ENCODE measurements at places on chromosomes 6 and 20.

GRCh38 chr6:166381733-166382499, 824 bp downstream of the MPC1 start:
- DNase-seq: peak; percentile 49

DNA sequence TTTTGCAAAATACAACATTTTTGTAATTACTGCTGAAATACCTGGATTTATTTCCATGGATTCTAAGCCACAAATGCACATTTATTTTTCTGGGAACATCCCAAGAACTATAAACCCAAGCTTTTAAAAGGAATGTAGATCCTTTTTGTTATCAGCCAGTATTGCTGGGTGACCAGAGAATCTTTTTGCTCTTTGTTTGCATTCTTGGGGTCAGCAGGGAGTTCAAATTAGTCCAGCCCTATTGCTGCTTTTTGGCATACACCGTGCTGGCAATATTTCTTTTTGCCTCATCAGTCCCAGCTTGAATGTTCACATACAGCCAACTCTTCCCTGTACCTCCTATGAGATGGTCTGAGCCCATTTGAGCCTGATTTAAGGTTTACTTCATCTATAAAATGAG, 155.2 kb upstream of the CNR1 start:
- no peak for DNase-seq

DNA sequence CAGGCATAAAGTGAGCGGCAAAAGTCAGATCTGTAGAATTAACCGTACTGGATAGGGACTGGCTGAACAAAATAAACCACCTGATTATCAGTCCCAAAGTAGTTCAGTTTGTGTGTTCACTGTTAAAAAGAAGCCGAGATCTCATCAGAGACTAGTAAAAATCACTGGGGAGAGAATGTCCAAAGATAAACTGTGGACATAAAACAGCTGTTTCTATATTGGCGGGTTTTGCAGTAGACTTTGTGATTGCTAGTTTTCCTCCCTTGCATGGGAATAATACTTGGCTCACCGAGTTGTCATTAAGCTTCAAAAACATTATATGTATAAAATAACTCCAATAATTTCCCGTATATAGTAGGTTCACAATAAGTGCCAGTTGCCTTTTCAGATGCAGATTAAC, 114.2 kb upstream of the ID4 start:
- DNase-seq: no peak

- DNase-seq: no peak
These were observed 172.9 kb upstream of the UST start for GRCh38 chr6:148573922-148574321.

- DNase-seq: peak; percentile 42
These were observed 25.5 kb upstream of the KCNK16 start for GRCh38 chr6:39347906-39348585.

- DNase-seq: no peak
These were observed 178.4 kb downstream of the FARS2 start for GRCh38 chr6:5439749-5440148.

DNA sequence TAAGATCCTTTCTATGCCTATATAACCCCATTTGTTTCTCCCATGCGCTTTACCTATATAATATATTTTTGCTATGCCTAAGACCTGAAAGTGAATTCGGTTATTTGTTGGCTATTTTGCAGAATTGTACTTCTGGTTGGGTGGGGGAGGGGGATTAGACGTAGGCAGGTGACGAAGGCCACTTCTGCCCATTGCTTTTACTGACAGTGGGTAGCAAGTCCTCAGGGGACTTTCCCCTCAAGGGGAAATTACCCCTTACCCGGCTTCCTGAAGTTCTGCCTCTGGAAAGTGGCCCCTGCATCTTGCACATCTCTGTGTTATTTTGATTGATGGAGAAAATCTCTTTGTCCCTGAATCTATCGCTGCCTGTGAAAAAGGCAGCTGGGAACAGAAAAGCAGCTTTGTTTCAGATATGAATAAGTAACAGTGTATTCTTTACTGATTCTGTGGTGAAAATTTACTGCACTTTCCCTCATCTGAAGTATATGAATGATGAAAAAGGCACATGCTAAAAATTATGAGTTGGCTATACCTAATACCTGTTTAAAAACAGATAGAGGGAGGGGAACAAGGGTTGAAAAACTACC, 133.9 kb downstream of the UTRN start:
- no peak for DNase-seq

GRCh38 chr20:36399147-36399968, 93.2 kb downstream of the DLGAP4 start:
- no peak for DNase-seq

DNA sequence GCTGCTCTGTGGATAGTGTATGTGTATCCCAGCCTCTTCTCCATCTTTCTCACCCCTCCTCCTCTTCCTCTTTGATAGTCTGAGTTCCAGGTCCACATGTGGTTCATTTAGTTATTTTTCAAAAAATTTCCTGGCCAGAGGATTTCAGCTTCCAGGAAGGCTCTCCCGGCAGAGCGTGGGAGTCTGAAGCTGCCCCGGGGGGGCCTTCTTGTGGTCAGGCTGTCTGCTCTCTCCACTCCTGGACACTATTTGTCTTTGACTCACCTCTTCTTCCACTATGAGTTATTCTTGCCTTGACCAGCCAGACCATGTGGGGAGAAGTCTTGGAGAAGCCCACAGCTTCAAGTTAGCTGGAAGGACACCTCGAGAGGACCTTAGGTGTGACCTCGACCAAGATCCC, 258.8 kb downstream of the CDC5L start:
- no peak for DNase-seq

- no peak for DNase-seq
These were observed 60.1 kb downstream of the DAAM2 start for GRCh38 chr6:39852324-39852723.

- DNase-seq: no peak
These were observed 170.0 kb upstream of the OLIG3 start for GRCh38 chr6:137664183-137664582.

GRCh38 chr6:105442369-105442768, 39.5 kb upstream of the PREP start:
- DNase-seq: no peak

All from left renal pelvis (tissue), 4 donors.